ENCODE measurements at places on chromosomes 4 and X.

DNA sequence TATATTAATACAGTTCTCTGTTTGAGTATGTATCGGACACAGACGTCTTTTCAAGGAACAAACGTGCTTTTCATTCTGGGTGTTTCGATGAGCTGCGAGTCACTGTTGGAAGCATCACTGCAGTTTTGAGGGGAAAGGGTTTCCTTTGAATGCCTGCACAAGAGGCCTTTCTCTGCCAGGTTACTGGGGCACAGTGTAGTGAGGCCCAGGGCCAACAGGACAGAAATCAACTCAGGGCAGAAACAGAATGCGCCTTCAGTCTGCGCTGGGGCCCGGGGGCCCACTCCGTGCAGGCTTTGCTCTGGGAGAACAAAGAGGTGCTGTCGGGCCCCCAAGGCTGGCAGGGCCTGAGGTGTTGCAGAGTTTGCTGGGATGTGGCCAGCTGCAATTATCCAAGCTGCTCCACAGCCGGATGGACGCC lies 2.3 kb upstream of the PPP2R3B start:
- no peak for DNase-seq

DNA sequence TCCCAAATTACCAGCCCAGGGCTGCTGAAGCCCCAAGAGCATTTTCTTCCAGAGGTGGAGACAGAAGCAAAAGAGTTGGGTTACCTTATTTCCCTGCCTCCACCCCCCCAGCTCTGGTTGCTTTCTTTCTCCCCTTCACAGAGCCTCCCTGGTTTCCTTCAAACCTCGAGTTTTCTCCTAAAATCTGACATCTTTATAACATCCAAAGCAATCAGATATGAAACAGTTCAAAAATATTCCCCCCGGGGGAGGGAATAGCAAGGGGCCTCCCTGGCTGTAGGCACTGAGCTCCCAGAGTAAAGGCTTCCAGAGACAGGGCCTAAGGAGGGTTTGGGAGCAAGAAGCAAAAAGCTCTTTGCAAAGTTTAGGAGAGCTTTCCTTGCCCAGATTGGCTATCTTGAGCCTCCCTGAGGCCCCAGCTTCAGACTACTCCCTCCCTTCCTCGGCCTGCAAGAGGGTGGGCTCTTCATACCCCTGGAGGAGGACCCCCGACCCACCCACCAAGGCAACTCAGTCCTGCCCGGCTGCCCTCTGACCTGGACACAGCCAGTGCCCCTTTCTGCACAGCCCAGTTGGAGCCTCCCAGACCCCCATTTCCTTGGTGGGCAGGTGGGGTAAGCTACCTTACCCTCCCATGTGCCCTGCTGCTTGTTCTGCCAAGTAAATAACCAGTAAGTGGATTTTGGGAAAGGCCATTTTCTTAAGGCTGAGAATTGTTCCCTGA lies 7.6 kb downstream of the MAMLD1 start:
- no peak for DNase-seq

DNA sequence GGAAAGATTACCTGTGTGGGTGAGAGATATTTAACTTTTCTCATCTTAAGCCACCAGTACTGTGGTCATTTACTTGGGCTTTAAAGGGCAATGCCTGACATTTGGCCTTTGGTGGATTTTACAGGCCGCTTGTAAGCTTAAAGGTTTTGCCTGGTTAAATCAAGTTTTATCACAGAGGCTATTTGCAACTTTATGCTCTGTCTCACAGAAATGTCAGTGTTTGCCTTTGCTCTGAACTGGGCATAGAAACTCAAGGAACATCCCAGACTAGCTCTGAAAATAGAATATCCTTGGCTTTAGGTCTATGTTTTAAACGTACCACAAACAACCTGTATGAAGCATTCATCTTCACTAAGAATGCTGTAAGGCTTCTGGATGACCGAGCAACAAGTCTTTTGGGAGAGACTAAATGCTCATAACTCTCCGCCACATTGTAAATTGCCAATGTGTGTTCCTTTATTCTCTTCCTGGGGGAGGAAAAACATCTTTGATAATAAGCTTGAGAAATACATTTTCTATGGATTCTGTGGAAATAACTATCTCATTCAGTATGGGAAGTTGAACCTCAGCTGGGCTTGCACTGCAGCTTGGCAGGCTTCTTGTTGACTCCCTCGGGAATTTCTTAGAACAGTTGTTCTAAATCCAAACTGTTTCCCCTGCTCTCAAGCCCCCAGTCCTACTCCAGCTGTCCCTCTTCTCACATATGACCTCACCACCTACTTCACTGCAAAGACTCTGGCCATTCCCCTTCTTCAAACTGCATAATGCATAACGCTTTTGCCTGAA lies 105.8 kb upstream of the WDR44 start:
- DNase-seq: no peak

- DNase-seq: no peak
Measured at GRCh38 chr4:144739511-144740033, 93.6 kb downstream of the HHIP start.

DNA sequence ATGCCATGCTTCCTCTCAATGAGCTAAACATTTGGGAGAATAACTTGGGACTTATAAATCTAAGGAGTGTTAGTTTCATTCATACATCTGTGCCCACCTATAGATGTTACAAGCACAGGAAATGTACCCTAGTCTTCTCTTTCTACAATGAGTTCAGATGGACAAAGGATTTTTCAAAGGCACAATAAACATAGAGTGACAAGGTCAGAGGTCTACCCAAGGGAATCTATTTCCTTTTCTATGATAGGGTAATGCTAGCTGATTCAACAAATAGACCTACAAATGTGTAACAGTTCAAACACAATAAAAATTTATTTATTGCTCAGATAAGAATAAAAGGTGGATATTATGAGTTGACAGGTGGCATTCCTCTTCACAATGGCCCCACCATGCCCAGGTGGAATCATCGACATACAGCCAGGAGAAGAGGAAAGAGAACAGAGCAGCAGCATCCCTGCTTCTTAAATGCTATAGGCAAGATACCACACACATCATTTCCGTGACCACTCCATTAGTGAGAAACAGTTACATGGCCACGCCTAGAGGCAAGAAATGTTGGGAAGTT lies 421.8 kb downstream of the HNRNPD start:
- no peak for DNase-seq

- no peak for DNase-seq
Measured at GRCh38 chr4:85092943-85093342, 126.5 kb upstream of the WDFY3 start.

GRCh38 chrX:128035318-128035717 lies 16.9 kb downstream of the ACTRT1 start:
- DNase-seq: no peak

DNA sequence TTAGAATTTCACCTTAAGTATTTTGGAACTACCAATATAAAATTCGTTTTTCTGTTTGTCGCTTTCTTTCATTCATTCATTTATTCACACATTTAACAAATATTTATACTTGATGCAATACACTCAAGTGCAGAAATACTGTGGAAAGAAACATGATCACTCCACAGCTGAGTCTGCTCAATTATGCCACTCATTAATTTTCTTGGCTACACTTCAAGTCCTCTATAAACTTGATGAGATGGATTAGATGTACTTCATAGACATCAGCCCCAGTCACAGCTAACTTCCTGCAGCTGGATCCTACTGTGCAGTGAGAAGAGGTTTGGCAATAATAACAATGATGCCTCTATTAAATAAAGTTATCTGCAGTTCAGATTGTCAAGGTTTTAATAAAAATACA lies 208.1 kb downstream of the PDGFC start:
- DNase-seq: no peak

DNA sequence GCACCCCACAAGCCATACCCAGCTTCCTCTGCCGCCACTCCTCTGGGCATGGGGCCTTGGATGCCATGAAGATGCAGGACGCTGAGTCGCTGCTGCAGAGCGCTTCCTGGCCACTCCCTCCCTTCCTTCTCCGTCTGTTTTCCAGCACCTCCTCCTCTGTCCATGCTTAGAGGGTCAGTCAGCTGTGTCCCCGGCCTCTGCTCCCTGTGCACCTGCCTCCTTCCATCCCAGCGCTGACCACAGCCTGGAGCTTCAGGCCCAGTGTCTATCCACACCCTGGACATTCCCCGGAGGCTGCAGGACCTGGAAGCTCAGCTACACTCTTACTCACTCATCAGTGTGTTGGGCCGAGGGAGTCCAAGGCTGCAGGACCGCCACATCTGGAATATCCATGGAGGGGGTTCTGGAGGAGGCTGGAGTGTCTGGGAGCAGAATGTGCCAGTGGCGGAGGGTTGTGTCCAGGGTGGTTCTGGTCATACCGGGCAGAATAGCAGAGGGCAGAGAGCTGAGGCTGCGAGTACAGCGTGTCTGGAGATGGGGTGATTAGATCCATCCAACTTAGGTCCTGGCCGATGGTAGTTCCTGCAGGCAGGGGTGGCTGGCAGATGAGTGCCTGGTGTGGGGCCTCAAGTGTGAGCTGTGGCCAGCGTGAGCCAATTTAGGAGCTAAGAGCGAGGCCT lies 58.6 kb upstream of the ADRA2C start:
- DNase-seq: no peak

DNA sequence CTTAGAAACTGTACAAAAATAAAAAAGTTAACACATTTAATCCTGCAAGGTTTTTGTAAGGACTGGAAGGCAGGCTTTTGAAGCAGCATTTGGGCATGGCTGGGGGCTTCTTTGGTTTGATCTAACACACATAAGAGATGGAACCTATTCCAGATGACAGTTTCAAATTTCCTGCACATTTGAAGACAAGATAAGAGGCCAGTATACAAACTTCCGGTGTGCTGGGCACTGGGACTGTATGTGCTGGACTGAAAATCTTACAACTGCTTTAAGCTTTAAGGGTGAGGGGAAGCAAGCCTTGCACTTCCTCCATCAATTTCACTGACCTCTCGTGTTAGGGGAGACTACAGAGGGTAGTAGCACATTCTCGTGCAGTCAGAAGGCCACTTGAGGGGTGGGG lies 122.9 kb downstream of the AMMECR1 start:
- DNase-seq: no peak

DNA sequence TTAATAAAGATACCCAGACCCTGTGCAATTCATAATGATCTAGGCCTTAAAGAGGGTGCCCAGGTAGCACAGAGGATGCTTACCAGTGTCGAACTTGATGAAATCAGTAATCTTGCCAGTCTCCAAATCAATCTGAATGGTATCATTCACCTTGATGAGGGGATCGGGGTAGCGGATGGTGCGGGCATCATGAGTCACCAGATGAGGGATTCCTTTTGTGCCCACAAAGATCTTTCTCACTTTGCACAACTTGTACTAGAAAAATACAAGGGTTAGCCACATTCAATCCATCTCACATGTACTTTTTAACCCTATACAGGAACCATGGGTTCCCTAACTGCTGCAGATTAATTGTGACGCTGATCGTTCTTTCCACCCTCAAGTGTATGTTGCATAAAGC lies 3.3 kb downstream of the RPS4X start:
- DNase-seq: no peak

DNA sequence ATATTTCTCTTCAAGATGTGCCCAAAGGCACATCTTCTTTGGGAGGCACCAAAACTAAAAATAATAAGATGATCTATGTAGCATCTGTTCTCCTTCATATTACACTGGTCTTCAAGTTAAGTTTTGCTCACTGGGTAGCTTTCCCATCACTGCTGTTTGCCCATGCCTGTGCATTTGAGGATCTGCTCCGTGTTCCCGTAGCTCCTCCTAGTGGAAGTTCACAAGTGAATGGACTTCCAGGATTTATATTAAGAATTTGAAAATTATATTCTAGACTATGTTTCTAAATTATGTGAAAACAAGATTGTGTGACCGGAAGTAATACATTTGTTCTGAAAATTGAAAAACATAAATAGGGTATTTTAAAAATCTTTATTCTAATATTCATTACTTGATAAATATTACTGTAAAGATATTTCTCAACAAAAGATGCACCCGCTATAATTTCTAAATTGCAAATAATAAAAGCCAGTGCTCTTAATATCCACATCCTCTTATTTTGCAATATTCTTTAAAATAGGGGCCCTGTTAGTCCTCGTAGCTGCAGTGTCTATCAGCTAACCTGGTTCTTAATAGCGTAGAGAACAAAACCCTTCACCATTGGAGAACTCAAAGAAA lies 147.7 kb downstream of the RBM46 start:
- no peak for DNase-seq

Measured in stimulated activated CD8-positive, alpha-beta memory T cell treated with anti-CD3 and anti-CD28 coated beads, Interleukin-2, amount 100 ng/mL, for 1 hour (primary cell).